Large intestine (tissue), 12 donors: ENCODE measurements at places on chromosomes 1 and 21. TPM values are rescaled to one million over a fixed set of nuclear protein-coding genes. Genes with fewer than 3 reads are reported as not detected.

DNA sequence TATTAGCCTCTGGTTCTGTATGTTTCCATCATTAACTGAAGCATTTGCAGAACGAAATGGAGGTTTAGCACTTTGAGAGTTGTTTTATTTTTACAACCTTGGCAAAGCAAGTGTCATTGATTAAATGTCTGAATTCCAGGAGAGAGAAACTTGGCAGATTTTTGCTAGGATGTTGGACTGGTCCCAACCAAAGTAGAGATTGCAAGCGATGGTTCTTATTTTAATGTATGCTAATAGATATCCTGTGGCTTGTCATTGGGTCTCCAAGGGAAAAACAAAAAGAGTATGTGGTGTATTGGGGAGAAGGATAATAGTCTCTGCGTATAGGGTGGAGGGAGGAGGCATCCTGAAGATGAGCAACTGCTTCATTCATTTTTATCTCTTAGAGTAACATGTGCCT is 457.2 kb upstream of the RUNX1 start:
- no peak for DNase-seq
- H3K4me1 ChIP-seq = peaks cover 4% of the 10 kb centered on the region
- no peaks in the 10 kb centered on the region for H3K27me3 ChIP-seq
- H3K27ac ChIP-seq = no peak overlapping the region

- DNase-seq = peak; percentile 46
- H3K27ac ChIP-seq = peak overlapping the region; percentile 76
- peaks cover 31% of the 10 kb centered on the region for H3K36me3 ChIP-seq
- no peaks in the 10 kb centered on the region for H3K27me3 ChIP-seq
- H3K4me1 ChIP-seq = peaks cover 15% of the 10 kb centered on the region
Observed at GRCh38 chr21:42514883-42515228, 1.2 kb downstream of the SLC37A1 start.

OR2L13 gene
- polyA plus RNA-seq = 0.09 TPM

DNA sequence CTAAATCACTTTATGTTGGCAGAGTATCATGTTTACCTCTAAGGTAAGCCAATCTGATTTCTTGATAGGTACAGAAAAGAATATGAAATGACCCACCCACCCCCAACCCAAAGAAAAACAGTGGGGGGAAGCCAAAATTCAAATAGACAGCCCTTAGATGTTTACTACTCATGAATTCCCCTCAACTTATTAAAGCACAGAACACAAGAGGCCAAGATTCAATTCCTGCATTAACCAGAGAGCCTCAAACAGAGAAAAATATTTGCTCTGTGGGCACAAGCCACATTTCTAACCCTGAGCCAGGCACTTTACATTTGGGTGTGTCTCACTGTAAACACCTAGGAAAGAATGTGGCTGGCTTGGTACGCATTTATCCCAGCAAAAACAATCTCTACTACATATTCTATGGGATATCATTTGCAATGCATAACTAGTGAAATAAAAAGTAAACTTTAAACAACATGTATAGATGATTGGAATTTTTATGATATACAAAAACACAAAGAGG is 84.3 kb downstream of the PTPN14 start:
- no peak for DNase-seq
- no peak overlapping the region for H3K27ac ChIP-seq
- H3K4me1 ChIP-seq = no peaks in the 10 kb centered on the region

SMCP gene
- not detected for polyA plus RNA-seq

ANP32E gene
- 45.8 TPM for polyA plus RNA-seq

TAS1R1 gene
- 0.27 TPM for polyA plus RNA-seq

- peaks cover 7% of the 10 kb centered on the region for H3K27me3 ChIP-seq
- no peaks in the 10 kb centered on the region for H3K36me3 ChIP-seq
- no peaks in the 10 kb centered on the region for H3K4me1 ChIP-seq
- DNase-seq = no peak
- H3K4me3 ChIP-seq = no peak overlapping the region
- no peak overlapping the region for H3K27ac ChIP-seq
Observed at GRCh38 chr1:208803011-208803811, 559.0 kb upstream of the PLXNA2 start.

TEDDM1 gene
- 0.09 TPM for polyA plus RNA-seq

- H3K36me3 ChIP-seq = no peaks in the 10 kb centered on the region
- H3K27ac ChIP-seq = no peak overlapping the region
- DNase-seq = no peak
- no peak overlapping the region for H3K4me3 ChIP-seq
- H3K4me1 ChIP-seq = no peaks in the 10 kb centered on the region
- H3K27me3 ChIP-seq = no peaks in the 10 kb centered on the region
Observed at GRCh38 chr21:24025101-24025500, 1582.2 kb downstream of the MRPL39 start.

DNA sequence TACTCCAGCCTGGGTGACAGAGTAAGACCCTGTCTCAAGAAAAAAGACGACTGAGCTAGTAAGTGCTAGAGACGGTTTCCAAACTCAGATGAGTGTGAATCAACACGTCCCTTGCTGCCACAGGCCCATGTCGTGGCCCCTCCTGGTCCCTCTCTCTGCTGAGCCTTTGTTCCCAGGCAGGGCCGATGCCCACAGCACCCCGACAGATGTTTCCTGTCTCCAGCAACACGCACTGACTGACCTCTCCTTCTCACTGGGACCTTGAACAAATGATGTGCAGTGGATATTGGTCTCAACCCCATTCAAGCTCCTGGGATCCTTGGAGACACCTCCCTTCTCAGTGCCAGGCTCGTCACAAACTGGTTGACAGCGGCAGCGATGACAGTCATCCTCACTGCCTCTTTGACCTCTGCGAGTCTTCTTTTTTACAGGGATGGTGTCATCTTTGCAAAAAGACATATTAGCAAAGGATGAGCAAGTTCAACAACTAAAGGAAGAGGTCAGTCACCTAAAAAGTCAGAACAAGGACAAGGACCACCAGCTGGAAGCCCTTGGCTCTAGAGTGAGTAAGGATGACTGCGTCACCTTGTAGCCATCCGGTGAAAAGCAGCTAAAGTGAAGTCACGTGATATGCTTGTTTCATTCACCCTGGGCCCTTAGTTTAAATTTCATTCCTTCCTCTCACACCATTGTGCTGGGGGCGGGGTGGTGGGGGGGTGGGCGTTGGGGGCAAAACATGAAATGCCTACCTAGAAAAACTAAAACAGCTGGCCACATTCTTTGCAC is 65.8 kb downstream of the FHAD1 start:
- H3K27ac ChIP-seq = no peak overlapping the region
- no peak for DNase-seq
- no peak overlapping the region for H3K4me3 ChIP-seq
- peaks cover 46% of the 10 kb centered on the region for H3K4me1 ChIP-seq

PLA2G2C gene
- polyA plus RNA-seq = 0.06 TPM

ANGPTL1 gene
- 11.0 TPM for polyA plus RNA-seq

DNA sequence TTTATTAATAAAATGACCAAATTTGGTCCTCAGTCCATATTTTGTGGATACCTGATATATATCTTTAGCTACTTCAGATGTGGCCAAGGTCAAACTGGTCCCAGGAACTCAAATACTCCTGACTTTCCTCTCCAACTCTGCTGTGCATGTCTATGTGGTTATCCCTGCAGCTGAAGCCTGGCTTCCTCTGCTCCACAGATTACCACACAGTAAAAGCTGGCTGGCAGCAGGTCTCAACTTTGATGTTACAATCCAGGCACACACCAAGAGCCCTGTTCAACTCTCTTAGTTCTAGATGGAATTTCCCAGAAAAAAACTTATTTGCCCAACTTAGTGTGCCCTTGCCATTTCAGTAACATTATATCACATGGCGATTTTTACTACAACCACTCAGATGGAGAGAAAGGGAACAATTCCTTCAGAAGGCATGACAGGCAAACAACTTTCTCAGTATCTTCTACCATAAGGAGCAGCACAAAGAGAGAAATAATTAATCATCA is 479.5 kb downstream of the PLPP3 start:
- no peaks in the 10 kb centered on the region for H3K4me1 ChIP-seq
- no peak overlapping the region for H3K27ac ChIP-seq
- H3K36me3 ChIP-seq = no peaks in the 10 kb centered on the region
- no peaks in the 10 kb centered on the region for H3K27me3 ChIP-seq
- no peak overlapping the region for H3K4me3 ChIP-seq

- H3K27me3 ChIP-seq = no peaks in the 10 kb centered on the region
- H3K4me3 ChIP-seq = no peak overlapping the region
- no peak for DNase-seq
- H3K4me1 ChIP-seq = peaks cover 4% of the 10 kb centered on the region
- H3K36me3 ChIP-seq = peaks cover 9% of the 10 kb centered on the region
Observed at GRCh38 chr1:183933528-183934179, 103.9 kb downstream of the COLGALT2 start.

DNA sequence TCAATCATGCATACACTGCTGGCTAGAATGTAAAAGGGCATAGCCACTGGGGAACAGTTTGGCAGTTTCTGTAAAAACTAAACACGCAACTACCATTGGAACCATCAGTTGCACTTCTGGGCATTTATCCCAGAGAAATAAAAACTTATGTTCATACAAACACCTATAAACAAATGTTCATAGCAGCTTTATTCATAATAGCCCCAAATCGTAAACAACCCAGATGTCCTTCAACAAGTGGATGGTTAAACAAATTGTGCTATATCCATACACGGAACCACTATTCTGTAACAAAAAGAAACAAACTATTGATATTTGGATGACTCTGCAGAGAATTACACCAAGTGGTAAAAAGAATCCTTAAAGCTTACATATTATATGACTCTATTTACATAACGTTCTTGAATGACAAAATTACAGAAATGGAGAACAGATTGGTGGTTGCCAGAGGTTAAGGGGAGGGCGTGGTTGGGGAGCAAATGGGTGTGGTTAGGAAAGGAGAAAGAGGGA is 22.8 kb downstream of the LACTBL1 start:
- H3K36me3 ChIP-seq = no peaks in the 10 kb centered on the region
- no peak overlapping the region for H3K4me3 ChIP-seq
- peaks cover 31% of the 10 kb centered on the region for H3K27me3 ChIP-seq
- no peak for DNase-seq
- H3K4me1 ChIP-seq = no peaks in the 10 kb centered on the region

DNA sequence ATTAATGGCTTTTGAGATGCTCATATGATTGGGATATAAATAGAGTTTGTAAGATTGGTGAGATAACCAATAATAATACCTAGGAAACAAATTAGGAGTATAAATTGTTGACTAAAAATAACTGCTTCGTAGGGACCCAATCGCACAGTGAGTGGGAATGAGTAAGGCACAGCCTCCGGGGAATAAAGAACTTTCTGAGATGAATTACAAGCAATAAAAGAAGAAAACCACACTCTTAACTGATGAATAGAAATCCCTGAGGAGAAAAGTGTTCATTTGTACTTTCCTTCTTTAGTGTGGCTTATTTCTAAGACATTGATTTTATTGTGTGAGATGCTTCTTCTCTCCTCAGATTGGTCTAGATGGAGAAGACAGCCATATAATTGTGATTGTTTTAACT is 443.4 kb upstream of the PRMT6 start:
- no peaks in the 10 kb centered on the region for H3K36me3 ChIP-seq
- no peaks in the 10 kb centered on the region for H3K27me3 ChIP-seq
- no peak for DNase-seq

- H3K27ac ChIP-seq = no peak within 1 kb of the TSS
- H3K4me3 ChIP-seq = no peak within 1 kb of the TSS
- peaks cover 2% of the 10 kb centered on the region for H3K27me3 ChIP-seq
- DNase-seq = no peak
- peaks cover 4% of the 10 kb centered on the region for H3K4me1 ChIP-seq
Observed at GRCh38 chr1:94120991-94121390, at the start of gene ABCA4. Gene ABCA4, minus strand, starts transcription at chr1:94121148. Its CDS starts 103 bp downstream, at chr1:94121045.

CA6 gene
- not detected for polyA plus RNA-seq

ACTRT2 gene
- polyA plus RNA-seq = not detected

PDPN gene
- polyA plus RNA-seq = 11.9 TPM

DNA sequence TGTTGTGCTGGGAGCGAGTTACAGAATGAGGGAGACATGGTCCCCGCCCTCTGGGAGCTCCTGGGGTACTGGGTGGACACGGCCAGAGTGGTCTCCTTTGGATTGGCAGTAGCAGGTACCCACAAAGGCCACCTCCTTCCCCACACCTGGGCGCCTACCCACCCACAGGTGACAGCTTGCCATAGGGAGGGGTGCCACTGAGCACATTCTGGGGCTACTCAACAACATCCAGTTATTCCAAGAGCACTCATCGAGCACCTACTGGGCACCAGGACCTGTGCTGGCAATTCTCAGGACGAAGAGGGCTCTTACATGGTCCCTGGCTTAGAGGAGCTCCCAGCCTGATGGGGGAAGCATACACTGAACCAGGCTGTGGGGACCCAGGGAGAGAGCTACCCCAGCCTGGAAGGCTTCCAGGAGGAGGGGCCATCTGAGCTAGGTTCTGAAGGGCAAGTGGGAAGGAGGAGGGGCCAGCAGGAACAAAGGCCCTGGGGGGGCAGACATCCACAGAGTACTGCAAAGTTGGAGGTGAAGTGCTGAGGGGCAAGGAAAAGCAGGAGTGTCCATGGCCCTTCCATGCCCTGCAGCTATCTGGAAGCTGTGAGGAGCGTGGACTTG is 22.0 kb downstream of the MRPL37 start:
- no peak overlapping the region for H3K27ac ChIP-seq

GRCh38 chr1:210233495-210234328 is 1.1 kb downstream of the SERTAD4 start:
- peaks cover 11% of the 10 kb centered on the region for H3K4me1 ChIP-seq
- peak overlapping the region; percentile 53 for H3K4me3 ChIP-seq
- peak; percentile 42 for DNase-seq
- H3K27ac ChIP-seq = no peak overlapping the region
- peaks cover 60% of the 10 kb centered on the region for H3K27me3 ChIP-seq

GRCh38 chr1:32813941-32814739 is 3.0 kb downstream of the YARS1 start:
- H3K36me3 ChIP-seq = peaks cover 13% of the 10 kb centered on the region
- H3K27me3 ChIP-seq = no peaks in the 10 kb centered on the region
- no peak overlapping the region for H3K27ac ChIP-seq
- H3K4me1 ChIP-seq = peaks cover 6% of the 10 kb centered on the region

NCAM2 gene
- polyA plus RNA-seq = 7.7 TPM

GRCh38 chr1:229989591-229990248 is 77.3 kb upstream of the GALNT2 start:
- no peaks in the 10 kb centered on the region for H3K4me1 ChIP-seq
- H3K36me3 ChIP-seq = no peaks in the 10 kb centered on the region
- H3K27me3 ChIP-seq = no peaks in the 10 kb centered on the region
- no peak overlapping the region for H3K27ac ChIP-seq
- DNase-seq = no peak
- no peak overlapping the region for H3K4me3 ChIP-seq

GRCh38 chr1:76690766-76691165 is 176.5 kb upstream of the ST6GALNAC5 start:
- no peak overlapping the region for H3K4me3 ChIP-seq
- DNase-seq = no peak
- no peaks in the 10 kb centered on the region for H3K4me1 ChIP-seq
- no peaks in the 10 kb centered on the region for H3K27me3 ChIP-seq
- no peak overlapping the region for H3K27ac ChIP-seq

GRCh38 chr1:31436596-31437432 is 23.8 kb downstream of the SERINC2 start:
- DNase-seq = no peak
- peaks cover 4% of the 10 kb centered on the region for H3K36me3 ChIP-seq
- no peaks in the 10 kb centered on the region for H3K27me3 ChIP-seq
- peaks cover 12% of the 10 kb centered on the region for H3K4me1 ChIP-seq

MAEL gene
- 0.19 TPM for polyA plus RNA-seq

CASQ2 gene
- polyA plus RNA-seq = 1.8 TPM

NKAIN1 gene
- 2.7 TPM for polyA plus RNA-seq
